ENCODE measurements at places on chromosomes 7 and 10.

DNA sequence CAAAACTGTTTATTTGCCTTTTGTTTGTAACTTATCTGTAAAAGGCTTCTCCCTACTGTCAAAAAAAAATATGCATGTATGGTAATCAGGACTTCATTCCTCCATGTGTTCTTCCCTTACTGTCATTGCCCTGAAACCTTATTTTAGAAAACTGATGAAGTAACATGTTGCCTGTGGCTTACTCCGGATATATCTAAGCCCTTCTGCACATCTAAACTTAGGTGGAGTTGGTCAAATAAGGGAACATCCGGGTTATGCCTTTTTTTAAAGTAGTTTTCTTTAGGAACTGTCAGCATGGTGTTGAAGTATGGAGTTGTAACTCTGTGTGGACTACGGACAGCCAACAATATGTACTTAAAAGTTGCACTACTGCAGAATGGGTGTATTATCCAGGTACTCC is 6.2 kb downstream of the SAR1A start:
- DNase-seq, result no peak

DNA sequence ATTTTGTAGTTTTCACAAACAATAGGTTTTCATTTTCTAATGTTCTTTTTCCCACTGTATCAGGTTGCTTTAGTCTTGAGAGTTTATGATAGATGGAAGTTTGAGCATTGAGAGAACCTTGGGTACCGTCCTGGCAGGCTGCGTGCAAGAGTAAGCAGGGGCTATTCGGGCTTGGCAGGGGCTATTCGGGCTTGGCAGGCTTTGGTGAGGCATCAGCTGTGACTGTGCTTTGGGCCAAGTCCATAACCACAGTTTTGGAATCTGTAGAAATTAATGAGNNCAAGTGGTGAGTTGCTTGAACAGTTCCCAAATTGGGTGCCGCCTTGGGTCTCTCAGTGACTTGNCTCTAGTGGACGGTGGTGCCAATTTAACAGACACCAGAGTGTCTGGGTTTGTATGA is 424.6 kb downstream of the PAXIP1 start:
- DNase-seq, result no peak

DNA sequence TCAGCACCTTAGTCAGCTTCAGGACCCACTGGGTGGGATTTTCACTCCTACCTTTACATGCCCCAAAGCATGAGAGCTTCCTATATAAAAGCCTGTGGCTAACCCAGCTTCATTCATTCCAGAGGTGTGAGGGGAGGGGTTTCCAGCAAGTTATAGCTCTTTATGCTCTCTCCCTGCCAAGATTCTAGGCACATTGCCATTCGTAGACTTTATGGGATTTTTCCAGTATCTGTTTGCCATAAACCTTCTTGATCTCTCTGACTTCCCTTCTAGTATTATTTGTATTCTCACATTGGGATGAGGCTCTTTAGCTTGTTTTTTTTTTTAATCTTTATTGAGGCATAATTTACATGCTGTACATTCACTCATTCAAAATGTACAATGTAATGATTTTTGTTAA is 67.5 kb downstream of the POU6F2 start:
- DNase-seq, result no peak

DNA sequence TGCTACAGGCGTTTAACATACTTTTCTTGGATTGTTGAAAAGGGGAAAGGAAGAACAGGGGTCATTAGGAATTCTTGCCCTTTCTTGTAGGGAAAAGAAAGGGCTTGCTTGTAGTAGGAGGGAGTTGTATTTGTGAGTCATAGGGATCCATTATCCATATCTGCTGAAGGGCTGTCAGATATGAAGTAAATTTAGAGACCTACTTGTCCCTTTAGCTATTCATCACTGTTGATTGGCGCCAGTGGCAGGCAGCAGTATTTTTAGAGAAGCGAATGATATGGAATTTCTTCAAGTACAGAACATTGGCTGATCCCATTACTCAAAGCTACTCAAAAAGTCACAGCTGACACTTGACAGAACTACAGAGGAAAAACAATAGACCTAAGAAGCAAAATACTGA is 97.7 kb downstream of the CELF2 start:
- DNase-seq, result no peak

DNA sequence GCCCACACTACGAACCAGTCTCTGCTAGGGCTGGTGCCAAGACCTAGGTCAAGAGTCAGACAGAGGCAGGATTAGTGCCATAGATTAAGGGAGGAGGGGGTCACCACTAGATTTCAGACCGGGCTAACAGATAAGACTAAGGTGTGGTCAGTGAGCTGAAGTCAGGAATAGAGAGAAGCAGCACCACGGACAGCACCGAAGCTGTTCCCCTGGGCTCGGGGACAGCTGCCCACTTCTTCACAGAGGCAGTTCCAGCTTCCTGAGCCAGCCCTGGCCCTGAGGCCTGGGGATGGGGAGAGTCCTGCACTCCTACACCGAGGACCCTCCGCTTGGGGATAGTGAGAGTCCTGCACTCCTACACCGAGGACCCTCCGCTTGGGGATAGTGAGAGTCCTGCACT is 11.2 kb upstream of the JAKMIP3 start:
- no peak for DNase-seq

Measured in DMS79 (cell line).